Gastrocnemius medialis (tissue), 4 donors: ENCODE measurements at places on chromosomes 7 and 10.
A peak's percentile ranks its signal among the peaks of the same experiment; 100 is the strongest.

- no peak for DNase-seq
Measured at GRCh38 chr10:31374146-31374696, 55.2 kb downstream of the ZEB1 start.

GRCh38 chr7:142632271-142633134, 116.8 kb upstream of the PRSS1 start:
- peak; percentile 49 for DNase-seq

- DNase-seq, result no peak
Measured at GRCh38 chr7:138662076-138662990, 38.8 kb downstream of the SVOPL start.

DNA sequence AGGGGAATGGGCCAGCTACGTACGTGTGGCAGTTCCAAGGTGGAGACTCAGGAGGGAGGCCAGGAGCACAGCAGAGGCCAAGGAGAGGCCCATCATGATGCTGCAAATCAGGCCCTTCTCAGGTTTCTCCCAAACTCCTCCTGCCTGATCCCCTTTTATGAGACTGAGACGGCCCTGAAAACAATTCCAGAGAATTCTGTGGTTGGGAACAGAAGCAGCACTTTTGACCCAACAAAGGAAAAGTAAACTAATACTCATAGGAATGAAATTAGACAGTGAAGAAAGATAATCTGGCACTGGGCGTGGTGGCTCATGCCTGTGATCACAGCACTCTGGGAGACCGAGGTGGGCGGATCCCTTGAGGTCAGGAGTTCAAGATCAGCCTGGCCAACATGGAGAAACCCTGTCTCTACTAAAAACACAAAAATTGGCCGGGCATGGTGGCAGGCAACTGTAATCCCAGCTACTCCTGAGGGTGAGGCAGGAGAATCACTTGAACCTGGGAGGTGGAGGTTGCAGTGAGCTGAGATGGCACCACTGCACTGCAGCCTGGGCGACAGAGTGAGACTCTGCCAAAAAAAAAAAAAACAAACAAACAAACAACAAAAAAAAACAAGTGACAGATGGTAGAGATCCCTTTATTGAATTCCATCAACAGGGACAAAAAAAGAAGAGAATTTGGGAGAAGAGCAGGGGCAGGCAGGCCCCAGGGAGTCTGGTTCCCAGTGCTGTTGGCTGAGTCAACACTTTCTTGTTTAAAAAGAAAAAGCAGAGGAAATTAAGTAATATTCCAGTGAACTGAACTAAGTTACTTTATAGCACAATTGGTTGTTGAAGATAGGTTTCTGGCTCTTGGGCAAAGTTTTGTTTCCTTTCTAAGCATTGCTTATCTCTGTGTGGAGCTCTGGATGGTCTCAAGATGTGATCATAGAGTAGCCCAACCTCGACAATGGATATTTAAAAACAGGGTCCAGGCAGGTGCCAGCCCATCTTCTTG, at the start of gene CCL26:
Gene CCL26 (minus strand): TSS at position 131 of the 997 bp plus-strand sequence. CDS start 35 bp downstream, at position 96.
- DNase-seq, result peak; percentile 46

GRCh38 chr10:87538092-87539015, 33.7 kb downstream of the MINPP1 start:
- no peak for DNase-seq

GRCh38 chr7:12373580-12374263, 29.9 kb downstream of the VWDE start:
- DNase-seq, result no peak
